Endothelial cell (in vitro differentiated cells): ENCODE measurements at places on chromosomes 1 and 21. TPM values are rescaled to one million over a fixed set of nuclear protein-coding genes. Genes with fewer than 3 reads are reported as not detected.

The TNFSF18 gene
- total RNA-seq, result 0.33 TPM

The IL20 gene
- total RNA-seq, result not detected

The TEX38 gene
- not detected for total RNA-seq

The WNT3A gene
- not detected for total RNA-seq

The HES5 gene
- total RNA-seq, result not detected

The SEMA6C gene
- 214 TPM for total RNA-seq

The CLEC20A gene
- total RNA-seq, result not detected

The AGTRAP gene
- total RNA-seq, result 25.1 TPM

The FAM167B gene
- total RNA-seq, result 1.4 TPM

The NEK2 gene
- 3.9 TPM for total RNA-seq

The PEX11B gene
- total RNA-seq, result 34.0 TPM

The FOXE3 gene
- not detected for total RNA-seq

The CAPN8 gene
- total RNA-seq, result 0.13 TPM

The SDHC gene
- 180 TPM for total RNA-seq

The ATP6V0B gene
- 94.5 TPM for total RNA-seq

The PAPPA2 gene
- 0.33 TPM for total RNA-seq

The ANKRD34A gene
- total RNA-seq, result 0.56 TPM

The PLEKHA6 gene
- 3.7 TPM for total RNA-seq

The AIRE gene
- total RNA-seq, result not detected
